ENCODE measurements at places on chromosomes 2 and 18.

- DNase-seq = no peak
Observed at GRCh38 chr18:12839526-12840196, 44.4 kb downstream of the PTPN2 start.

DNA sequence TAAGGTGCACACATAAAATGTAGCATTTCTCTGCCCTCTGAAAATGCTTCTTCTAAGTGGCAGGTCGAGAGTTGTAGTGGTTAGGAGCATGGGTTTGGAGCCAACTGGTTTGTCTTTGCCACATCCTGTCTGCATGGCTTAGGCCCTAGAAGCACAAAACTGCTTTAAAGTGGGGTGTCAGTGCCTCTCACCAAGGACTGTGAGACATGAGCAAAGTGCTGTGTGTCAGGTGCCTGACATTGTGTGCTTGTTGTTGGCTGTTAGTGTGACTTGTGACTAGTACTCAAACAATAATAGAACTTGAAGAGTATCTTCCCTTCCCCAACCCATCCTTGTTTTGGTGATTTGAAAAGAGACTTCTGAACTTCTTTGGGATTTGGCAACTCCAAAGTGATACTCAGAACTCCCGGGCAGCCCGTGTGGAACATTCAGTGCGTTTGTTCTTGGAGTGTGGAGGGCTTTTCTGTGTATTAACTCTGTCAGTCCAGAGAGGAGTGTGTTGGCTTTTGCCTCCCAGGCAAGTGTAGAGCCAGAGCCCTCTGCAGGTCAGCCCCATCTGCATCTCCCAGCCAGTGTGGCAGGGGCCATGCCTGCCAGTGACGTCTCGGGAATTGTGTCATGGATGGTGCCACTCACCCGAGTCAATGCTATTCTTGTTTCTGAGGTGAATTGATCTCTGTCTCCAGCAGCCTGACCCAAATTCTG is 5.0 kb downstream of the MGAT5 start:
- DNase-seq = no peak

DNA sequence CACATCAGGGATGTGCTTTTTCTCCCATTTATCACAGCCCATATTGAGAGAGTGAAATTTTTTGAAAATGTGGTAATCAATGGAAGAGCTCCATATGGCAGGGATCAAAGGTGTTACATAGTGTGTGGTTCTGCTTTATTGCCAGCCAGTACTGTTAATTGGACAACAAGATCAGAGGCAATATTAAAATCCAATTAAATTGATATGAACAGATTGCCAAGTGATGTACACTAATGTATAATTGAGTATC is 338.9 kb downstream of the BCL11A start:
- DNase-seq = no peak

DNA sequence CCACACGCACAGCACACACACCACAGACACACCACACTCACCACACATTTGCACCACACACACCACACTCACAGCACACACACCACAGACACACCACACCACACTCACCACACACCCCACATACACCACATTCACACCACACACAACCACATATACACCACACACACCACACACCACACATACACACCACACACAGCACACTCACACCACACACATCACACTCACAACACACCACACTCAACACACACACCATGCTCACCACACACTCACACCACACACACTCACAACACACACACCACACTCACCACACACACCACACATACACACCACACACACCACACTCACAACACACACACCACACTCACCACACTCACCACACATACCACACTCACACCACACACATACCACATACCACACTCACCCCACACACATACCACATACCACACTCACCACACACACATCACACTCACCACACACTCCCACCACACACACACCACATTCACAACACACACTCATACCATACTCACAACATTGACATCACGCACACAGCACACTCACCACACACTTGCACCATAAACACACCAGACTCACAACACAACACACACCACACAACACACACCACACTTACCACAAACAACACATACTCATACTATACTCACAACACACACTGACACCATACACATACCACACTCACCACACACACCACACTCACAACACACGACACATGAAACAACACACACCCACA is 60.0 kb downstream of the SDC1 start:
- no peak for DNase-seq

DNA sequence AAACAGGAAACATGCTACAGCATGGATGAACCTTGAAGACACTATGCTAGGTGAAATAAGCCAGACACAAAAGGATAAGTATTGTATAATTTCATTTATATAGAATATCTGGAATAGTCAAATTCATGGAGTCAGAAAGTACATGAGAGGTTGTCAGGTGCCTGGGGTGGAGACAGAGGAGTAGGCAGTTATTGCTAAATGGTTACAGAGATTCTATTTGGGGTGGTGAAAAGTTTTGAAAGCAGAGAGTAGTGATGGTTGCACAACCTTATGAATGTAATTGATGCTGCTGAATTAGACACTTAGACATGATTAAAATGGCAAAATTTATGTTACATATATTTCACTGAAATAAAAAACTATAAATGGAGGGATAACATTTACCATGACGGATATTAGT is 197.4 kb downstream of the VAPA start:
- no peak for DNase-seq

DNA sequence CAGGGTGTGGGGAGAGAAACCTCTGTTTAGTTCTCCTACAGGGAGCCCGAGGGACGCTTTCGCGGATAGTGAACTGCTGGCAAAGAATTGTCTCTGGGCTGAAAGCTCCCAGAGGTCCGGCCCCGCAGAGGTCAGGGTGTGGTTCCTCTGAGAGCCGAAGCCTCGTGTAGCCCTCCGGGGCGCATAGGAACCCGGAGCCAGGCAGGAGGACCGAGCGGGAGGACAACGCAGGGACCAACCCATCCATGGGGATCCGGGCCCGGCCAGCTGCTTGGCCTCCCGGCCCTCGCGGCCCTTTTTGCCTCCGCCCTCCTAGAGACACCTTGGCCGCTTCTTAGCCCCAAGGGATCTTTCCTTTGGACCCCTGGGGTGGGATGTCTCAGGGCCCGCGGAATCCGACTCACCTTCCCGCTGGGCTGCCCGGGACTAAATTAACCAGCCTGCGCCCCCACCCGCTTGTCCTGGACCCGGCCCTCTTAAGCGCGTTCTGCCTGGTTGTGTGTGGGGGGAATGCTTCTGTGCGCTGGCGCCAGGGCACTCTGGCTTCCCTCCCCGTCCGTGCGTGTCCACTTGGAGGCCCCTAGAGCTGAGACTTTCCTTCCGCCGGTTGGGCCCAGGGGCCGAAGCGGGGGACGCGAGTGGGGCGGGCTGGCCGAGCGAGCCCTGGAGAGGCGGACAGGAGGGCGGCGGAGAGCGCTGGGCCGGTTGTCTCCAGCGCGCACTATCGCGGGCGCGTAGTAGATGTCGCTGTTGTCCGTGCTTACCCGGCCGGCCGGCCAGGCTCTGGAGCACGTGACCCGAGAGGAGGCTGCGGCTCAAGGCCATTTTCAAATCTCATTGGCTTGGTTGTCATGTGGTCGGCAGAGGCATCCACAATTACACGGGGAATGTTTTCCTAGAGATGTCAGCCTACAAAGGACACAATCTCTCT is at the start of gene HOXD10:
TSS of gene HOXD10 (plus strand) at position 896 of the 931 bp plus-strand sequence. CDS start 56 bp downstream, outside the sequence.
- peak; percentile 93 for DNase-seq

GRCh38 chr2:128376241-128377041 is 57.8 kb upstream of the HS6ST1 start:
- DNase-seq = peak; percentile 51

- no peak for DNase-seq
Observed at GRCh38 chr18:29028560-29028959, 851.6 kb upstream of the CDH2 start.

DNA sequence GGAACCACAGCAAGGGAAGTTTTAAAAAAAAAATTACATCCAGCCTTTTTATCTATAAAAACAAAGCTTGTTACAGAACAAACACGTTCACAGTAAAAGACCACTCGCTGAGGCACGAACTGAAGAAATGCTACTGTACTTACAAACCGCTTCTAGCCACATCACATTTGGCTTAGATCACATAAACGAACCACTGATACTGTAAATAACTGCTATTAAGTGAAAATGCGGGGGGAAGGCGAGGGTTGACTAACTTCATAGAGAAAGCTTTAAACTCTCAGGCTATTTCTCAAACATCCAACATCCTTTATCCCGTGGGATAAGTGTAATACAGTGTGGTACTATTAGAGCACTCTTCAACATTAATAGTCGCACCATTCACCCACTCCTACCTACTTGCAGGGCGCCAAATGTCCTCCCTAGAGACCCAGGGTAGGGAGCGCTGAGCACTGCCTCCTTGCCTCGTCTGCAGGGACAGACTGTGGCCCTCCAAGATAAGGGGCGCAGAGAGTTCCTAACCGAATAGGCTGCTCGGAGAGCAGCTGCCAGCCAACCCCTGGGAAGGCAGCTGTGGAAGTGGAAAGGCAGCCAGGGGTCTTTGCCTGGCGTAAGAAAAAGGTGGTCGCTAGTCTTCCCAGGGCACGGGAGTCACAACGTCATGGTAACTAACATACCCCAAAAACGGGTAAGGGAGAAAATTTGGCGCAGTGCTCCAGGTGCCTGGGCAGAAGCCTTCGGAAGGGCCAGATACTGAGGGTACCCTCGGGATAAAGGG is 854 bp downstream of the GPR155 start:
- DNase-seq = peak; percentile 46

GRCh38 chr2:40458271-40458794 is 6.4 kb upstream of the SLC8A1 start:
- DNase-seq = no peak

- DNase-seq = no peak
Observed at GRCh38 chr2:238326801-238327365, 6.6 kb downstream of the TRAF3IP1 start.

DNA sequence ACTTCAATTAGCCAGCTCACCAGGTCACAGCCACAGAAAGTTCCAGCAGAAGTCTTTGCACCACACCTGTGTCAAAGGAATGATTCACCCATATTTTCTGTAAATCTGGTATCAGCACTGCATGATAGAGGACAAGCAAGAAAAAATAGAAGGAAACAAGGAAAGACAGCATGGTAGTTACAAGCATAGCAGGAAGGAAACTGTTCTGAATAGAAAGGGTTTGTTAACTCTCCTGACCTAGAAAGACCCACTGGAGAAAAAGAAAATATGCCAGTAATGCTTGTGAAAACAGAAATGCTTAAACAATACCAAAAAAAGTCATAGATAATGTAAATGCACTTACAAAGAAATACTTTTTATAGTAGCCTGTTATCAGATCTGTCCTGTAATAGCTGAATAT is 40.8 kb downstream of the SCRN3 start:
- no peak for DNase-seq

- DNase-seq = peak; percentile 54
Observed at GRCh38 chr2:33412920-33413319, 63.5 kb upstream of the RASGRP3 start.

DNA sequence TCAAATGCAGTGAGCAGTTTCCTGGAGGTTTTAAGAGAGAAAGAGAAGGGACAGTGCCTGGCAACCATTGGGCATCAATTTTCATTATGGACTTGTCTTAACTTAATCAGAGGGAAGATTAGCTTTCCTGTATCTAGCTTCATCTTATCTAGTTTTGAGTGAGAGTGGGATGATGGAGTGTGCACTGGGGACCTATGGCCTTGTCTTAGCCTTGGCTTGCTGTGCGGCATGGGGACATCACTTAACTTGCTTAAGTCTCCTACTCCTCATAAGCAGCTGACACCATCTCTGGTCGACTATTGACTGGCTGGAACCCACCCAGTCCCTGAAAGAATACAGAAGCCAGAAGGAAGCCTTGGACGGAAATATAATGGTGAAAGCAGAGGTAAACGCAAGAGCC is 344.0 kb downstream of the SOX11 start:
- DNase-seq = no peak

DNA sequence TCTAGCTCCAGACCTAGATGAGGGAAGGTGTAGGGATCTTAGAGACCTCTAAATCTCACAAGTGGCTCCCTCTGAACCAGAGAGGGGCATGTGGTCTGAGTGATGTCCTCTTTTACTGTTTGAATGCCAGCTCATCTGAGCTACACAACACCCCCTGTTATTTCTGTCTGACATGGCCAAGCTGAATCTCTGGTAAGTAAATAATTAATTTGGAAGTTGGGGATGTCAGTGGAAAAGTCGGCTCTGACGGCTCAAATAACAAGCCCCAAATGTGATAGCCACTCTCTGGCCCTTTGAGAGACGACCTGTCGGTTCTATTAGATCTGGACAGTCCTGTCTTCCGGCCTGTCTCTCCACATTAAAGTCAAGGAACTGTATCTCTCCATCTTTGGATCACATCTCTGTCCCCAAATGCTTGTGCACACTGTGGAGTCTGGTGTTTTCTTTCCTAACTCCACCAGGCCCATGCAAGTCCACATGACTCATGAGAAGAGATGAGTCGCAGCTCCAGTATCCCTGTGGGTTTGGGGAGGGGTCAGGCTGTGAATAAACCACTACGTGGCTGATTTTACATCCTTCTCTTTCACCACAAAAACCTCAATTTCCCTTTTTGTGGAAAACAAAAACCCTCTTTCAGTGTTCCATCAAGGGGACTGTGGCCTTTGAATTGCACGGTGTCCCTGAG is 52.5 kb downstream of the SETBP1 start:
- DNase-seq = no peak

DNA sequence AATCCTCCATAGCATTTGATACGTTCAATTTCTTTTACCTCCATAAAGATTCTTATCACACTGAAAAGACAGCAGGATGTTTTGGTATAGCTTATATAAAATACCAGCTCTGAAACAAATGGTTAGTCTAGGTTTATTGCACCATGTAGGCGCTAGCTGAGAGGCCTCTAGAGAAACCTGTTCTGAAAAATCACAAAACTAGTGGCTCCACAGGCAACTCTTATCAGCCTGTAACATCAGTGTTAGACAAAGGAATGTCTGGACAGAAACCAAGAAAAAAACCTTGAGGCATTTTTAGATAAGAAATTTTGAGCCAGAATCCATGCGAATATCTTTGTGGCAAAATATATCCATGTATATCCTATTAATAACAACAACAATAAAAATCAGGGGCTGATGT is 440.4 kb upstream of the MAP2 start:
- no peak for DNase-seq

DNA sequence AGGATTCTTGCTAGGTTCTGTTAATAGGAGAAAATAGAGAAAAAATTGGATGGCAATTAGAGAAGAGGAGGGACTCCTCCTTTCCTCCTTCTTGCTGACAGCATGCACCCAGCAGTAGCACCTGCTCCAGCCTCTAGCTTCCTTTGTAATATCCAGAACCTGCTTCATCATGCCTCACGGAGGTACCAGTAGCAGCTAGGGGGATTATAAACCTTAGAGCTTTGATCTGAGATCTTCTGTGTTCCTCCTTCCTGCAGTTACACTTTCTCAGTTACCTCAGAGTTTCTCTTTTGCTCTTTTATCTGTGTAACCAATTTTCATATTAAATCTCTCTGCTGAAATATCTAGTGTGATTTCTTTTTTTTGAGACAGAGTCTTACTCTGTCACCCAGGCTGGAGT is 16.6 kb downstream of the DPP4 start:
- no peak for DNase-seq

DNA sequence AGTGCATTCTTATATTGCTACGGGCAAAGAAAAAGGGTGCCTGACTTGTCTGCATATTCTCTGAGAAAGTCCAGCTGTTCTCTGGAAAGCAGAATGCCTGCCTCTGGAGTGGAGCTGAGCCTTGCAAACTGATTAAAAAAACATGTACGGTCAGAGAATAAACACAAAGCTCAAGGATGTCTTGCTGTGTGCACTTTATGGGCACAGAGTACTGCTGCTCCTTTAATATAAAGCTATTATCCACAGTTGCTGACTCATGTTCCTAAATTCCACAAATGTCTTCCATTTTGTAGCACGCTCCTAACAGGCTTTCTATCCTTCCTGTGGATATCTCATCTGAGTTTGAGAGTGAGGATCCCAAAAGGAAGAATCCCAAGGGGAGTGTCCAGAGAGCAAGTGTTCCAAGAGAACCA is 229.0 kb downstream of the MREG start:
- DNase-seq = no peak
